Activated CD8-positive, alpha-beta T cell treated with anti-CD3 and anti-CD28 coated beads for 36 hours (primary cell): ENCODE measurements at places on chromosomes 3 and 15.

DNA sequence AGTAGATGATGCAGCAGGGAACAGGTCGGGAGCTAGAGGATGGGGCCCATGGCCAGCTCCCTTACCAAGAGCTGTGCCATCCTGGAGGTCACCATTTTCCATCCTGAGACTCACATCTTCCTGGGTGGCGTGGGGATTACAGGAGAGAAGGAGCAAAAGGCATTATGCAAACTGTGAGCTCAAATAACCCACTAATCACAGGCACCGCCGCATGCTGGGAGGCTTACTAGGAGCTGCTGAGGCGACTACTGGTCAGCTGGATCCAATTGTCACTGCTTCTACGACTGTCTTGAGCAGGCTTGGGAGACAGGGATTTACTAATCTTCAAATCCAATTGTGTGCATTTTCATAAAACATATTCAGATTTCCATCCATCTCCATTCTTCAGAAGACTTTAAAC lies 12.5 kb upstream of the KBTBD12 start:
- no peak for DNase-seq

- no peak for DNase-seq
Observed at GRCh38 chr3:45984331-45985312, 11.0 kb downstream of the FYCO1 start.

DNA sequence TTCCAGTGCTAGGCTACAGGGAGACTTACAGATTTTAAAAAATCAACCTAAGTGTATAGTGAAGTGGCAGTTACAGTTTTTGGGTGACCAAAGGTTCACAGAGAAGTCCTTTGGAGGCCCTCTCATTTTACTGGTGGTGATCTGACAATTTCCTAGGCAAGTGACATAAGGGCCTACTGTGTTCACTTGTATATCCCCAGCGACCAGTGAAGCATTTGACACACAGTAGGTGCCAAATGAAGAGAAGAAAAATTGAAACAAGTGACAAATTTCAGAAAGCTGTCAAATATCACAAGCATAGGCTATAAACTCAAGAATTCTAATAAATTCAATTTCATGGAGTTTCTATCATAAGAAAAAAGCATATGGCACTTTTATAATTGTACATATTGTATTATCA lies 89.5 kb downstream of the RPL22L1 start:
- no peak for DNase-seq

- no peak for DNase-seq
Observed at GRCh38 chr15:68368731-68369435, 63.1 kb downstream of the ITGA11 start.

DNA sequence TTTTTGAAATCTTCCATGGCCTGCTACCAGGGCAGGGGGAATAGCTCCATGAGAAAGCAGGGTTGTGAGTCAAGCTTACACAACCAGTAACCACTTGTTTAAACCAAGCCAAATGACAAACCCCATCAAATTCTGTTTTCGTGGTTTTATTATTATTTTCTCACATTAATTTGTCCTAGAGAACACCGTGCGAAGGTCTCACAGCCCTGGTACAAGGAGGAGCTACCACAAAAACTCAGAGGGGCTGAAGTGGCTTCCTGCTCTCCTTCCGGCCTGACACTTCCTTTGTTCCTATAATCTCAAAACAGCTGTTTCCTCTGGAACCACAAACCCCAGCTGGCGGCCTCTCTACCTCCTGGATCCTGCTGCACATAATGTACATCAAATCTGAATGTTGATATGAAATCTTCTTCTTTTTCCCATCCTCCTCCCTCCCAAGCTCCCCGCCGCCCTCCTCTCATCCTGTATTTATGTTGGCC lies 375.9 kb downstream of the MCTP2 start:
- DNase-seq = peak; percentile 9

DNA sequence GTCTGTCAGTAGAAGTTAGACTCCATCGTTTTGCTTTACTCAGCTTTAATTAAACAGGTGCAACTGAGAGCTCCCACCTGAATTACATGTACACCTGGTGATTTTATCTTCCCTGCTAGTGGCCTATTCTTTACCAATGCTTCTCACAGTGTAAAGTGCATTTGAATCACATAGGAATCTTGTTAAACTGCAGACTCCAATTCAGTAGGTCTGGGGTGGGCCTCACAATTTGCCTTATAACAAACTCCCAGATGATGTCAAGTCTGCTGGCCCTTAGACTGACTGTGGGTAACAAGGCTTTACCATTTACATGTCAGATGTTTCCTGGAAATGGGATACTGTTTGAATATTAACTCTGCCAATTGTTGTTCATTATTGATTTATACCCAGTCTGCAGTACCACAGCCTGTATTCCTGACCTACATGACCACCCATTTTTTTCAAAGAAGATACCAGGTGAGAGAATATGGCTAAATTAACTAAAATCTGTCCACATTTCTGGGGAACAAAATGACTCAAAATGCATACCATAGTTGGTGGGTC lies 37.2 kb downstream of the CMSS1 start:
- DNase-seq = no peak

GRCh38 chr15:57873564-57874209 lies 167.2 kb downstream of the POLR2M start:
- no peak for DNase-seq

- no peak for DNase-seq
Observed at GRCh38 chr3:172553526-172554252, 30.5 kb upstream of the TNFSF10 start.

- no peak for DNase-seq
Observed at GRCh38 chr15:80176443-80176842, 23.6 kb downstream of the FAH start.

GRCh38 chr15:69869881-69870505 lies 227.7 kb downstream of the TLE3 start:
- no peak for DNase-seq

DNA sequence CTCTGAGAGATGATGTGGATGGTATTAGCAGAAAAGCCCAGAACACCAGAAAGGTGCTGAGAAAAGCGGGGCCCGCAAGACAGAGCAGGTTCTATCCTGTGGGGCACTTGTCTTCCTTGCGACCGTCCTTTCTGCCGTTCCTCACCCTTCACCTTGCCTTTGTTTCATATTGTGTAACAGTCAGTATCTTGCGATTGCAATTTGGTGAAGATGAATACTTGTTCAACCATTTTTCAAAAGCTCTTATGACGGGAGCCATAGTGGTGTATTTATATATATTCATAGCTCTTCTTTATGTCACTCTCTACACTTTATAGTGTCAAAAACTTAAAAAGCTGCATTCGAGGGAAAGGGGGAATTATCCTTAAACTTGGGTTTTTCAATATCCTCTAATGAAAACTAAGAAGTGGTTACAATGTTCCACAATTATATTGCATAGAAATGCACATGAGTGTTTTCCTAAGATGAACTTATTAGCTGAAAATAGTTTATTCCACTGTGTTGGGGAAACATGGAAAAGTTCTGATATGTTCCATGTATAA lies 797 bp downstream of the MAP3K13 start:
- DNase-seq = no peak
